AG20443 (cell line): ENCODE measurements at places on chromosomes 2 and 18.

GRCh38 chr18:8807488-8807805, 102.1 kb downstream of the MTCL1 start:
- no peak for DNase-seq

DNA sequence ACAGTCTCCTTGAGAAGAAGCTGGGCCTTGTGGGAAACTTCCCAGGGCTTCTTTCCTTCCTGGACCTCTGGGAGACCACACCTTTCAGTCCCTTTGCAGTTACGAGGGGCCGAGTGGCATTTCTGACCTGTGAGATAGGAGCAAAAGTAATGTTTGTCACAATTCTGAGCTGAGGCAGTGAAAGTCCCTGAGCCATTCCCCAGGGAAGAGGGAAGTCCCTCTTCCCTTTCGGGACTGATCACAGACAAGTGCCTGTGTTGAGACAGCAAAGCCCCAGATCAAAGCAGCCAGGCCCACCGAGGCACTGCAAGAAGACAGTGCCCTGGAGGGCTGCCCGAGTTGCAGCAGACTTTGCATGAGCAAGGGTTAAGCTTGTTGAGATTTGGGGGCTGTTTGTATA, 41.9 kb downstream of the RHOB start:
- DNase-seq, result no peak

DNA sequence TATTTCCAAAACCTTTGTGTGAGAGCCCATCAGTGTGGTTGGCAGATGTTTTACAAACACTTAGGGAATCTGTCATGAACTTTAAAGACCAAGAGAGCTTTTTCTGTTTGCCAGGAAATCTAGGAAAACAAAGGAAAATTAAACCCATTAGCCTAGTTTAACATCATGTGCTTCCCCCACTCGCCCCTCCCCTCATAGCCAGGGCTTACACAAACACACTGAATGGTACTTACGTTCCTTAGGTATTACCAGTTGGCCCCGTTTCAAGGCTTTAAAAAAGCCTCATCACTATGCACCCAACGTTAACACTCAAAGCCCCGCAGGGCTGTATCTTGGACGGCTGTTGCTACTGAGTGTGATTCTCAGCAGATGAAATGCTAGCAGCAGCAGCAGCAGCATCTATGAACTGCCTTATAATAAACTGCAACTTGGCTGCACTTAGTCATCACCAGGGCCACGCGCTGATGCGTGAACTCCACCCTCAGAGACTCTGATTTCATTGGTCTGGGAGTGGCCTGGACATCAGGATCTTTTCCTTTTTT, 20.1 kb upstream of the TTC39C start:
- peak; percentile 82 for DNase-seq

- peak; percentile 49 for DNase-seq
Observed at GRCh38 chr2:74864728-74865722, 31.1 kb downstream of the HK2 start.

DNA sequence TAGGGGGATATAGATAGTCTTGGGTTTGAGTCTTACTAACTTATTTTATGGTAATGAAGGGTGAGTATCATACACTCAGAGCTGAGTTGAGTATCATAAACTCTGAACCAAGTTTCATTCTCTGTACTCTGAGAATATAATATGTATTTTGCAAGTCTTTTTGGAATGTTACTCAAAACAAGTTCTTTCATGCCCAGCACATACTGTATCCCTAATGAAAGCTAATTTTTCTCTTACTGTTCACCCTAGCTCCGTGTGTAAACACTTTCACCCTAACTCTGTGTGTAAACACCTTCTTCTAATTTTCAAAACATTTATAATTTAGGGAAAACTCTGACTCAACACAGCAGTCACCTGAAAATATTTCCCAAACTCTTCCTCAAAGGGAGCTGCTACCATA, 29.7 kb upstream of the CHST9 start:
- no peak for DNase-seq

DNA sequence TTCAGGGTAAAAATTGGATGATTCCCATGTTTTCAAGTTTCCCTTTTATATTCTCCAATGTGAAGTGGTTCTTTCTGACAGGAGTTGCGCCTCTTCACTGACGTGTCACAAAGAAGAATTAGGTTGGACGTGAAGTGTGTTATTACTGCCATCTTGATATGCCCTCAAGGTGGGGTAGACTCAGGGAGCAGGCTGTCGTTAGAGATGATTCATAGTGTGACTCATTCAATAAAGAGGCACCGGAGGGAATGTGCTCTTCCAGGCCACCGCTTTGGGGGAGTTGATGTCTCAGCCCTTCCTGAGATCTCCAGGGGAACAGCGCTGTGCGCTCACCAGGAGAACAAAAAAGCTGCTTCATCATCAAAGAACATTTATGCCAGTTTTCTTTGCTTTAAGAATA, 3.6 kb upstream of the DGKD start:
- peak; percentile 90 for DNase-seq

GRCh38 chr2:106140913-106141312, 53.2 kb downstream of the UXS1 start:
- no peak for DNase-seq

DNA sequence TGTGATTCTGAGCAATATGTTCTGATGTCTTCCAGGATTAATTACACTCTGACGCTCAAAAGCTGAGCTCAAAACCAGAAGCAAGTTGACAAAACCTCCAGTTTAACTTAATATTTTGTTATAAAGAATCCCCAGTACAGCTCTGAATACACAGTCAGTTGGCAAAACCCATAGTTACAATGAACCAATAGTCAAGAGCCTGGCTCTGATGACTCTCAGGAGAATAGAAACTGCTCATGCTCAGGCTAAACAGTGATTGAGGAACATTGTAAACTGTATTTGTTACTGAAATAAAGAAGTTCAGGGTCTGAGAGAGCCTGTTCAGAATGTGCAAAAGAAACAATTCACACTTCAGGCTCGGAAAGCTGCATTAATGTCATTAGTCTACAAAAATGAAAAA, 1565.9 kb downstream of the SUCLG1 start:
- no peak for DNase-seq

GRCh38 chr18:58161659-58162058, 117.6 kb downstream of the NEDD4L start:
- DNase-seq, result no peak

DNA sequence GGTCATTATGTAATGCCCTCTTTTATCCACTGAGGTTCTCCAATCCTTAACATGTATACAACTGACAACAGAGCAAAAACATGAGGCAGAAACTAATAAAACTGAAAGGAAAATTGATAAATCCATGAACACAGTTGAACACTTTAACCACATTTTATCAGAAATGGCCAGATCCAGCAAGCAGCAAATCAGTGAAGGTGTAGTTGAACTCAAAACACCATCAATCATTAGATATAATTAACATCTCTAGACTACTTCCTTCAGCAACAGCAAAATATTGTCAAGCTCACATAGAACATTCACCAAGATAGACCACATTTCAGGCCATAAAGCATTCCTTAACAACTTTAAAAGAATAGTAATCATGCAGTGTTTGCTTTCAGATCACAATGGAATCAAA, 72.9 kb downstream of the HS6ST1 start:
- no peak for DNase-seq

DNA sequence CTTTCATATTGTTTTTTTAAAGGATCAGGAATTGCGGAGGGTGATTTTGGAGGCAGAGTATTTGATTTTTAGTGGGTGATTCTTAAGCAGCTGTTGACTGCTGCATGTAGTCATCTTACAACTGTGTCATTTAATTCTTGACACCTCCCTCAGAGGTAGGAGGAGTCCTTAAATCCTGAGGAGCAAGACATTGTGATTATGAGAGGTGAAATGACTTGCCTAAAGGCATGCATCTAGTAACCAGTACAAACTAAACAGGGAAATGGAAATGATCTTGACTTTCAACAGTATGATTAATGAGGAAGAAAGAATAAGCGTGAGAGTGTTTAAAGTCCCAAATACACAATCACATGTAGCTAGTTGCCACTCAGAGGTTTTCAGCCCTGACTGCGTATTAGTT, 440.7 kb downstream of the THSD7B start:
- no peak for DNase-seq

DNA sequence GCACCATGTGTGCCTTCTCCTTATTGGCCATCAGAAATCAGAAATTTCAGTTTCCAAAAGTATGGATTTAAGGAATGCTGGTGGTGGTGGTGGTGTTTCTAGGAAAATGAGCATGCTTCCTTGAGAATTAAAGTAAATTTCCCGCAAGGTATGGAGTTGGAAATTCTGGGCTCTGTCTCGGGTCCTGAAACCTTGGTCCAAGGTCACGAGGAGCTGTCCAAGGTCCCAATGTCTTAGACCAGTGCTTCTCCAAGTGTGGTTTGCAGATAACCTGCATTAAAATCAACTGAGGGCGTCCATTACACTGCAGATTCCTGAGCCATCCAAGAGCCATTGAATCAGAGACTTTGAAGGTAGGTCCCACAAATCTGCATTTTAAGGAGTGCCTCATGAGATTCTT, 210.9 kb upstream of the PKDCC start:
- DNase-seq, result peak; percentile 61

DNA sequence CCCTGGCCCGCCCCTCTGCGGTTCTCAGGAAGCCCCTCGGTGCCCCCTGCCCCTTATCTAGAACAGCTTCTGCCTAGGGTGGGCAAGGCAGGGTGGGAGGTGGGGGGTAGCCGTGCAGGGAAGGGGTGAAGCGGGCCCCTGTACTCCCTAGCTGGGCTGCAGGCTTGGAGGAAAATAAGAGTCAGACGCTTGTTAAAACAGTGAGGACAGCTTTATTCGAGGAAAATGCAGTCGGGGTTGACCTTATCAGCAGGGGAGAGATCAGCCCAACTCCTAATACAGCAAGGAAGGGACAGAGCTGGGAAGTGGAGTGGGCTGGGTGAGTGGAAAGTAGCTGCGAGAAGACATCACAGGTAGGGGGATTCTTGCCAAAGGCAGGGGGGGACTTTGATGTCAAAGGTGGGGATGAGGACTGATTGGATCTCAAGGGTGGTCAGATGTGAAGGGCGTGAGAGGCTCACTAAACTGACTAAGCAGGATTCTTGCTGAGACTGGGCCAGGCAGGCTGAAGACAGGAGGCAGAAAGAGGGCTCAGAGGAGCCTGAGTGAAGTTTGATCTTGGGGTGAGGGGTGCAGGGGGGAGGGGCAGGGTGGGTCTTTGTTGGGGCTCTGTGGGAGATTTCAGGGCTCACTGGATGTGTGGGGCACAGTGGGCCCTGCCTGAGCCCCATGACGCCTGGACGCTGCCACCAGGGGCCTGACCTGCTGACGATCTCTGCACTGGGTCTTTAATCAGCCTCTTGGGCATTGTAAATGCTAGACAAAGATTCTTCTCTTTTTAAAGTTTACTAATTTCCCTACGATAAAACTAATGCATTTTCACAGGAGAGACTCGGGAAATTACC, 29.9 kb downstream of the HPCAL1 start:
- no peak for DNase-seq

- DNase-seq, result no peak
Observed at GRCh38 chr2:138490673-138491494, 10.7 kb upstream of the SPOPL start.

DNA sequence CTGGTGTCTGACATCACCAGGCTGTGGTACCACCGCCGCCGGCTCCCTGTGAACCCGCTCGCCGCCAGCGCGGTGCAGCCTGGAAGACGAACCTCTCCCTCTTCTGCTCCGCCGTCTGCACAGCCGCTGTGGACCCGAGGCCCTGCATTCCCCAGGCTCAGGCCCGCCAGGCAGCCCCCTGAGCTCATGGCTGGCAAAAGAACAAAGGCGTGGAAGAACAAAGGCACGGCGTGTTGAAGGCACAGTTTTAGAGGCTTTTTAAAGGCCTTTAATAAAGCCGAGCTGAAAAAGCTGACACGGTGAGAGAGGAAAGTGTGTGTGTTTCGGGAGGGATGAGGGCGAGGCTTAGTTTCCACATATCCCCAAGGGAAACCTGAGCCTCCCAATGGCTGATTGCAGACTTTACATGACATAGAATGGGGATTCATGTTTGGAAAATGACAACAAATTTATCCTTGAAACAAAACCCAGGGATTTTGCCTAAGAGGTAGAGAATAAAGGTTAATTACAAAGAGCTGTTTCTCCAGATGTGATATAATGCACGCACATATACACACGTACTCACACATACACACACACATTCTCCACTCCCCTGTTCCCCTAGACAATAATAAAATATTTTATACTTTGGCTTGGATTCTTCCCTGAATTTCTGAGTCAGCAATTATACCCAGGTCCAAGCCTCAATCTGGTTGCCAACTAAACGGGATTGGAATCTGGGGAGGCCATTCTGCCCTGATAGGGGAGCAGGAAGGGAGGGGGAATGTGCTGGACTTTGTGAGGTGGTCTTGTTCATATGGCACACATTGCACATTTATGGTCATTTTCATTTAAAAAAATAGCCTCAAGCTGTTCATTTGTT, 39.7 kb downstream of the RFX8 start:
- peak; percentile 36 for DNase-seq

- DNase-seq, result no peak
Observed at GRCh38 chr2:33535421-33535820, 59.0 kb downstream of the RASGRP3 start.

DNA sequence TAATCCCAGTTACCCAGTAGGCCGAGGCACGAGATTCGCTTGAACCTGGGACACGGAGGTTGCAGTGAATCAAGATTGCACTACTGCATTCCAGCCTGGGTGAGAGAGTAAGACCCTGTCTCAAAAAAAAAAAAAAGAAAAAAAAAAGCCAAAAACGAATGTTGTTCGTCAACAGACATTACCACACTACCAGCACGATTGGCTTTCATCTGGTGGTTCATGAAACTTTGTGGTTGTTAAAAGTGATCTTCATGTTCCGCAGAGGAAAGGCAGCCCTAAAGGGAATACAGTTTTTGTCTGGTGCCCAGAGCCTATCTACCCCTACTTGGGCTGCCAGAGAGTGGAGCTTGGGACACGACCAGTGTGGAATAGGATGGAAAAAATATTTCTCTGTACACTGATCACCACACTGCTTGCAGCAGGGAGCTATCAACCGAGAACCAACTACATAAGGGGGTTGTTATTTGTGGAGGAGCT, 13.6 kb upstream of the CXCR4 start:
- no peak for DNase-seq

DNA sequence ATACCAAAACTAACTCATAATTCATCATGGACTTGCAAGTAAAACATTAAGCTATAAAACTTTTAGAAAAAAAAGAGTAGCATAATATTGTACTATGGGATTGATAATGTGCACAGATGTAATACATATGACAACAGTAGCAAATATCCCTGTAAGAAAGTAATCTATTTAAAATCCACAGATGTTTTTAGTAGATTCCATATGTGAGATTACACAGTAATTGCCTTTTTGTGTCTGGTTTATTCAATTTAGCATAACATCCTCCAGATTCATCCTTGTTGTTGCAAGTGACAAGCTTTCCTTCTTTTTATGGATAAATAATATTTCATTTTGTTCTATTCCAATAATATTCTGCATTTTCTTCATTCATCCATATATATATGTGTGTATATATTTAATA, 278.2 kb upstream of the LRRTM4 start:
- no peak for DNase-seq

DNA sequence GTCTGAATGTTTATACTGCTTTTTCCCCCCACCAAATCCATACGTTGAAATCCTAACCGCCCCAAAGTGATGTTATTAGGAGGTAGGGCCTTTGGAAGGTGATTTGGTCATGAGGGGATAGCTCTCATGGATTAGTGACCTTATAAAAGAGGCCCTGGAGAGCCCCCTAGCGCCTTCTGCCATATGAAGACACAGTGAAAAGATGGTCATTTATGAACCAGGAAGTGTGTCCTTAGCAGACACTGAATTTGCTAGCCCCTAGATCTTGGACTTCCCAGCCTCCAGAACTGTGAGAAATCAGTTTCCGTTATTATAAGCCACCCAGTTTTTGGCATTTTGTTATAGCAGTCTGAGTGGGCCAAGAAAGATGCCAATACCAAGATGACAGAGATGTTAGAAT, 7.2 kb upstream of the TSN start:
- peak; percentile 28 for DNase-seq

- no peak for DNase-seq
Observed at GRCh38 chr2:119455066-119455718, 23.5 kb downstream of the TMEM37 start.
